ENCODE measurements at places on chromosomes 2 and 18.

DNA sequence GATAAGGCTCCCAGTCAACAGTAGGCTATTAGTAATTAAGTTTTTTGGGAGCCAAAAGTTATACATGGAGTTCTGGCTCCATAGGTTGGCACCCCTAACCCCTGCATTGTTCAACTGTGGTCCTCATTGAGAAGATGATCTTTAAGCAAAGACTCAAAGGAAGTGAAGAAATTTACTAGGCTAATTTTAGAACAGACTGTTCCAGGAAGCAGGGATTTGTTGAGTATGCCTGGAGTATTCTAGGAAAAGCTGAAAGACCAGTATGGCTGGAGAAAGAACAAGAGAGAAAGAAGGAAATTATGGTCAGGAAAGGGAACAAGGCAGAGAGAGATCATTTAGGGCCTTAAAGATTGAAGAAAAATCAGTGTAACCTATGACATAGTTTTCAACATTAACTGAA is 125.1 kb downstream of the PMAIP1 start:
- DNase-seq: no peak

- no peak for DNase-seq
Observed at GRCh38 chr2:44456946-44457345, 95.2 kb downstream of the CAMKMT start.

- DNase-seq: no peak
Observed at GRCh38 chr18:63079114-63079513, 240.5 kb downstream of the BCL2 start.

GRCh38 chr2:158835431-158835830 is 40.3 kb downstream of the DAPL1 start:
- DNase-seq: no peak

DNA sequence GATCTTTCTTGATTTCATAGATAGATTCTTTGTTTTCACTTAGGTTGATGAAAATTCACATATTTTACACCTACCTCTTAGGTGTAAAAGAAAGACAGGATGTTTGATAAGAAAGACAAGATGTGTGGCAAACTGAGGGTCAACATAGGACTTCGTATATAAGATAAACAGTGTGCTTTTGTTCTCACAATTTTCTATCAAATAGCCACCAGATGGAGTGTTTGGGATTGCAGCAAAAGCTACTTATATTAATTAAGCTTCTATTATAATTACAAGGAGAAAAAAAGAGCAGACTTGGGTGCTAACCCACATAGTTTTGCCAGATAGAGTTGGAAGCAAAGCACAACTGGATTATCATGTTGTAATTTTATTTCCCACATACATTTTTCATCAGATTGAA is 232.9 kb downstream of the CDH7 start:
- DNase-seq: no peak

GRCh38 chr18:28903306-28903705 is 726.4 kb upstream of the CDH2 start:
- peak; percentile 13 for DNase-seq

DNA sequence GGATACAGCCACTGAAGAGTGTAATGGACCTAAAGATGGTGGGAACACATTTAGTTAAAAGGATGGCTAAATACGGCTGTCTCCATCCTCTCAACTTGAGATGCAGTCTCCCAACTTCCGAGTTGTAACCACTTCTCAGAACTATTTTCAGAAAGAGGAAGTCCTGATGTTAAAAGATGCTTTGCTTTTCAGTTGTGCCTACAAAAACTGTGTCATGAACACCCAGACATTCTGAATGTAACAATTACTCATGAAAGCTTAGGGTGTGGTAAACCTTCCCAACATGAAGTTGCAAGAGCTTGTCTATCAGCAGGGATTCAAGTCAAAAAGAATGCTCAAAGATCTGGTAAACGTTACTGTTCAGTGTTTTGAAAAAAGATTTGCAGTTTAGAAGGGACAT is 147.9 kb downstream of the DOCK10 start:
- DNase-seq: no peak

DNA sequence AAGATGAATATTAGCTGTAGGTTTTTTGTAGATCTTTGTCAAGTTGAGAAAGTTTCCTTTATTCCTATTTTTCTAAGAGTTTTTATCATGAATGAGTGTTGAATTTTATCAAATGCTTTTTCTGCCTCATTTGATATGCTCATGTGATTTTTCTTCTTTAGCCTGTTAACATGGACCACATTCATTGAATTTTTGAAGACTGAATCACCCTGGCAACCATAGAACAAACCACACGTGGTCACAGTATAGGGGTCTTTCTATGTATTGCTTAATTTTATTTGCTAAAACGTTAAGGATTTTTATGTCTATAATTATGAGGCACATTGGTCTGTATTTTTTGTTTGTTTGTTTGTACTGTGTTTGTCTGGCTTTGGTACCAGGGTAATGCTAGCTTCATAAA is 201.7 kb upstream of the CWC22 start:
- peak; percentile 49 for DNase-seq

- DNase-seq: no peak
Observed at GRCh38 chr2:85116207-85116606, 17.0 kb upstream of the TCF7L1 start.

DNA sequence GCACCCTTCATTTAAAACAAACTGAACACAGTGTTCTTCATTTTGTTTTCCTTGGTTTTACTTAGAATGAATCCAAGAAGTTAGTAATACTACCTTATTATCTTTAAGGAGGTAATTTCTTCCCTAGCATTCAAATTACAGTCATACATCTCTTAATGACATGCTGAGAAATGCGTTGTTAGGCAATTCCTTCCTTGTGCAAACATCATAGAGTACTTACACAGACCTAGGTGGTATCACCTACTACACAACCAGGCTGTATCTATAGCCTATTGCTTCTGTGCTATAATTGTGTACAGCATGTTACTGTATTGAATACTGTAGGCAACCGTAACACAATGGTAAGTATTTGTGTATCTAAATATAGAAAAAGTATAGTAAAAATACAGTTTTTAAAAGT is 8.4 kb upstream of the CABYR start:
- DNase-seq: no peak
